ENCODE measurements at places on chromosomes 4 and X. TPM values are rescaled to one million over a fixed set of nuclear protein-coding genes. Genes with fewer than 3 reads are reported as not detected.

DNA sequence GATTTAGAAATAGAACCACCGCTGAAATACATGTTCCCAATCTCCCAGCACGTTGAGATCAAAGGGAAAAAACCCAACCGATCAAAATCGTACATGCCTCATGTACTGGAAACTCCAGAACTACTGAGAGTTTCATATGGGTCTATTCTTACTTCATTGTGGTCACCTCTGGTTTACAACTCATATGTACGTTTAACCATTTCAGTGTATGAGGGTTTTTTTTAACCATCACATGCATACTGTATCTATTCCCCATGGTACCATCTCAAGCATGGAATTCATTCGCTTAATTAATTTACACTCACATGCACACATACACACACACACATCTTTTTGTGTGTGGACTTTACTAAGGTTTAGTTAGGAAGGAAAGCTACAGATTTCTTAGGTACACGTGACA is 46.0 kb upstream of the CLNK start:
- no peak for DNase-seq
- no peaks in the 10 kb centered on the region for H3K36me3 ChIP-seq
- peaks cover 28% of the 10 kb centered on the region for H3K4me1 ChIP-seq
- no peak overlapping the region for H3K27ac ChIP-seq
- H3K4me3 ChIP-seq = no peak overlapping the region
- H3K27me3 ChIP-seq = peaks cover 2% of the 10 kb centered on the region

DNA sequence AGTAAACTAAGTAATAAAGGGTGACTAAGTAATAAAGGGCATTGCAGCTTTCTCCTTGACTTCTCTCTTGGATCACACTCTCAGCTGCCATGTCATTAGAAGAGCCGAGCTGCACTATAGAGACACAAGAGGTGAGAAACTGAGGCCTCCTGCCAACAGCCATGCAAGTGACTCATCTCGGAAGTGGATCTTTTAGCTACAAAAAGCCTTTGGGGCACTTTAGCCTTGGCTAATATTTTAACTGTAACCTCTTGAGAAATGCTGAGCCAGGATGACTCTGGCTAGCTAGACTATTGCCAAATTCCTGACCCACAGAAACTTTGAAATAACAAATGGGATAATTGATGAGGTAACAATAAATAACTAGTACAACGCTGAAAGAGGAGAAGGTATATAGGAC is 1.5 kb upstream of the NEIL3 start:
- peaks cover 40% of the 10 kb centered on the region for H3K4me1 ChIP-seq
- H3K36me3 ChIP-seq = peaks cover 20% of the 10 kb centered on the region
- no peak overlapping the region for H3K4me3 ChIP-seq
- no peak for DNase-seq
- no peaks in the 10 kb centered on the region for H3K27me3 ChIP-seq
- H3K27ac ChIP-seq = peak overlapping the region; percentile 93

- no peaks in the 10 kb centered on the region for H3K4me1 ChIP-seq
- no peak overlapping the region for H3K27ac ChIP-seq
- no peaks in the 10 kb centered on the region for H3K36me3 ChIP-seq
- no peak overlapping the region for H3K4me3 ChIP-seq
Measured at GRCh38 chr4:142741995-142742394, 104.1 kb downstream of the INPP4B start.

DNA sequence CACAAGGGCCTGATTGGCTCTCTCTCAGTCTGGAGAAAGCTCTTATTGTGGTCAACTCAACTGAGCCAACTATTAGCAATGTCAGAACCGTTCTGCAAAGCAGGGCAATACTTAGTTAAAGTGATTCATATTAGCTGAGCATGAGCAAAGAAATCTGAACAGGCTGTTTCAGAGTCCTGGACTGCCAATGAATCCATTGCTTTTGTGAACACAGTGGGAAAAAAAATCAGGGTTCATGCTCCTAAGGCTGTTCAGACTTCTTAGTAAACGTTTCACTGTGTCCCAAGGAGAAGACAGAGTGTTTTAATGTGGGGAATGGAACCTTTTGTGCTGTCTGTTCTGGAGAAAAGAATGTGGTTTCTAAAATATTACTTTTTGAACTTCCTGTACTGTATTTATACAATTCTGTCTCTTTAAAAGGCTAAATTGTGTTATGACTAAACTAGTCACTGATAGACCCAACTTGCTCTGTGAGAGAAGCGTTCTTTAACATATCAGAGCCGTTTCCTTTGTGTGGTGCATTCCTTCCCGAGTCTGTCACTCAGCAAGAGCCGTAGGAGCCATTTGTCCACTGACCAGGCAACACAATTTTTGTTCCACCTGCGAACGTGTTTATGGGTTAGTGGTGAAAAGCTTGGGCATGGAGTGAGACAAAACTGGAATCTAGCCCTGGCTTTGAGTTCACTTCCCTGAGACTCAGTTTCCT is 366.1 kb downstream of the FBXO8 start:
- no peak overlapping the region for H3K4me3 ChIP-seq
- no peak for DNase-seq
- H3K4me1 ChIP-seq = no peaks in the 10 kb centered on the region
- H3K27me3 ChIP-seq = no peaks in the 10 kb centered on the region
- no peak overlapping the region for H3K27ac ChIP-seq
- H3K36me3 ChIP-seq = no peaks in the 10 kb centered on the region

DNA sequence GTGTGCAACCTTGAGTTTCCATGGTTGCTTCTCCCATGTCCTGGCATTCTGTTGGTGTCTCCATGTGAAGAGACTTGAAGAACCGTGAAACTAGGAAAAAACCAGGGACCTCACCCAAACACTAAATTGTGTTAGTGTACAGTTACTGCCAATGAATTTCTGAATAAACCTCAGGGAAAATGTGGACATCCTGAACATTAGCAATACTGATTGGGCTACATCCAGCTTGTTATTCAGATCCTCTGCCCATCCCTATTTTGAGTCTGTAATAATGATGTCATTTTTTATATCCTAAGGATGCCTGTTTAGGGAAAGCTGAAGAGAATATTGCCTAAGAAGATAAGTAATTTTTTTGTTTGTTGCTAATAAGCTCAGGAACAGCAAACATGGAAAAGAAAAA is 262.7 kb downstream of the TMA16 start:
- H3K27ac ChIP-seq = no peak overlapping the region
- H3K27me3 ChIP-seq = no peaks in the 10 kb centered on the region
- H3K36me3 ChIP-seq = no peaks in the 10 kb centered on the region
- H3K4me1 ChIP-seq = no peaks in the 10 kb centered on the region
- no peak overlapping the region for H3K4me3 ChIP-seq
- no peak for DNase-seq

DNA sequence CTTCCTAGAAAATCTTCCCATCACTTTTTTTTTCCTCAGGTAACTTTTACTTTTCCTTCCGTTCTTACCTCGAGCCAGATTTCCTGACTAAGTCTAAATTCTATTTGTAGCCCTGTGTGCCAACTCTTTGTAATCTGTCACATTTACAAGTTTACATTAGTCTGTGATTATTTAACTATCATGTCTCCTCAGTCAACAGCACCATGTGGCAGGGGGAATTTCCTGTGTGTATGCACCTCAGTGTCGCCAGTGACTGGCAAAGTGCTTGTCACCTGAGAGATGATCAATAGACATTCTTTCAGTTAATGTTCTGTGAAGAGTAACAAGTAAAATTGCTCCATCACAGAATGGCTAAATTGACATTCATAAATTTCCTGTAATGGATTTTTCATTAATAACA is 468.5 kb downstream of the PDGFC start:
- H3K27me3 ChIP-seq = no peaks in the 10 kb centered on the region
- no peaks in the 10 kb centered on the region for H3K36me3 ChIP-seq
- H3K4me3 ChIP-seq = no peak overlapping the region
- H3K27ac ChIP-seq = no peak overlapping the region
- DNase-seq = no peak

DNA sequence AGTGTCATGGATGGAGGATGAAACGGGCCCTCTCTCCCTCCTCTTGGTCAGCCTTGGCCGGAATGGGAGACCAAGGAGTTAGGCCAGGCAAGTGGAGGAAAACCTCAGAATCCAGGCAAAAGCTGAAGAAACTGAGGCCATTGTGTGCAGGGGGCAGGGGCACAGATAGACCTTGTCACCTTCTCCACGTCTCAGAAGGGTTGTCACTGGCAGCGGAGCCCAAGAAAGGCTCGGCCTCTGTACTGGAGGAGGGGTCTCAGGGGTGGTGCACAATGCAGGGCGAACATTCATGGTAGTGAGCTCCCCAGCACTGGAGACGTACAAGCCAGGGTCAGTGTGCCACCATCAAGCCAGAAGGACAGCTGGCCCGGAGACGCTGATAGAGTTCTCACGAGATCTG is 139.5 kb downstream of the CPZ start:
- DNase-seq = no peak
- no peaks in the 10 kb centered on the region for H3K27me3 ChIP-seq
- no peaks in the 10 kb centered on the region for H3K36me3 ChIP-seq
- H3K4me1 ChIP-seq = no peaks in the 10 kb centered on the region
- no peak overlapping the region for H3K27ac ChIP-seq

DNA sequence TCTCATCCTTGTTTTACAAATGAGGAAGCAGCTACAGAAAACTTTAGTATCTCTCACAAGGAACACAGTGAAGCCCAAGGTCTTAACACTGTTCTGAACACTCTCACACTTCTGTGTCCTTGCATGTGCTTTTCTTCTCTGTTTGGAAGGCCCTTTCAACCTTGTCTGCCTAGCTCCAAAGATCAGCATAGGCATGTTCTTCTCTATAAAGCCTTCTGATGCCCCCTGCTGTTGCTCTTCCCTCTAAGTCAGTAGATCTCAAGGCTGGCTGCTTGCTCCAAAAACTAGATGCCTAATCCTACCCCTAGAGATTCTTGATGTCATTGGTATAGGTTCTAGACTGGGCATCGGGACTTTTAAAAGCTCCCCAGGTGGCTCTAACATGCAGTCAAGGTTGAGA is 5.9 kb downstream of the APOO start:
- peaks cover 26% of the 10 kb centered on the region for H3K4me1 ChIP-seq
- H3K27me3 ChIP-seq = no peaks in the 10 kb centered on the region
- H3K27ac ChIP-seq = no peak overlapping the region
- DNase-seq = peak; percentile 48
- no peak overlapping the region for H3K4me3 ChIP-seq
- no peaks in the 10 kb centered on the region for H3K36me3 ChIP-seq

DNA sequence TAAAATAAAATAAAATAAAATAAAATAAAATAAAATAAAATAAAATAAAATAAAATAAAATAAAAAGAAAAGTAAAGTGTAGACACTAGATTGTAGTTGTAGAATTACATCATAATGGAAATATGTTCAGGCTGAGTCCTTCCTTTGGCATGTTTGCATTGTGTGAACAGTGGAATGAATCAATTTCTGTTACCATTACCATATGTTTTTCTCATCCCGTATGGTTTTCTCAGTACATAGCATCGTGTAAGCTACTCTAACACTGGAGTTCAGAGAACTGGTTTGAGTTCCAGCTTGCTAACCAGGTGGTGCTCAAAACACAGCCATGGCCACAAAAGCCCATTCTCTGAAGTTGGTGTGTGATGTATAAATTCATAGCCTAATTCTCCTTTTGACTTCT is 45.9 kb downstream of the USP11 start:
- H3K36me3 ChIP-seq = no peaks in the 10 kb centered on the region
- no peak overlapping the region for H3K4me3 ChIP-seq
- no peaks in the 10 kb centered on the region for H3K4me1 ChIP-seq
- no peak overlapping the region for H3K27ac ChIP-seq

GRCh38 chr4:113474017-113474416 is 287.5 kb downstream of the CAMK2D start:
- DNase-seq = no peak
- H3K4me3 ChIP-seq = no peak overlapping the region
- no peaks in the 10 kb centered on the region for H3K27me3 ChIP-seq
- H3K36me3 ChIP-seq = peaks cover 48% of the 10 kb centered on the region

DNA sequence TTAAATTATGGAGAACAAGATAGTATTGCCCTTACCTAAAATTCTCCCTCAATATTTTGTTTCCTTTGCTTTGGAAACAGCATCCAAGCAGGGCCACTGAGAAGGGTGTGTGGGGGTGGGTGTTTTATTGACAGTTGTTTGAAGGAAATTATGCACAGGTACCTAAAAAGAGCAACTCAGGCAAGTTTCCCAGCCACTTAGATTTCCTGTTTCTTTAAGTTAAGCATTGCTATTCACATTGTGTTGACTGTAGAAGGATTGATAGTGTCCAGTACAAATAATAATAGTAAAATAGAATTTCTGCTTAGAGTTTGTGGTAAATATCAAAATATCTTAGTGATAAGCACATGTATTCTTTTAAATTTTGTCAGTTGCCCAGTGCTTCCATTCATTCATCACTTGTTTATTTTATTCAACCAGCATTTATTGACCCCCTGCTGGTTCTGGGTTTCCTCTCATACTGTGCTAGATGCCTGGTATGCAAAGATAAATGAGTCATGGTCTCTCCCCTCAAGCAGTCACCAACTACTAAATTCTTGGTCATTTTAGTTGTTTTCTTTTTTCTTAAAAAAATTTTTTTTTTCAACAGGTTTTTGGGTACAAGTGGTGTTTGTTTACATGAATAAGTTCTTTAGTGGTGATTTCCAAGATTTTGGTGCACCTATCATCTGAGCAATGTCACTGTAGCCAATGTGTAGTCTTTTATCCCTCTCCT is 50.0 kb downstream of the GALNT7 start:
- no peak for DNase-seq
- H3K27ac ChIP-seq = no peak overlapping the region
- H3K4me1 ChIP-seq = peaks cover 3% of the 10 kb centered on the region
- H3K36me3 ChIP-seq = no peaks in the 10 kb centered on the region
- no peak overlapping the region for H3K4me3 ChIP-seq

DNA sequence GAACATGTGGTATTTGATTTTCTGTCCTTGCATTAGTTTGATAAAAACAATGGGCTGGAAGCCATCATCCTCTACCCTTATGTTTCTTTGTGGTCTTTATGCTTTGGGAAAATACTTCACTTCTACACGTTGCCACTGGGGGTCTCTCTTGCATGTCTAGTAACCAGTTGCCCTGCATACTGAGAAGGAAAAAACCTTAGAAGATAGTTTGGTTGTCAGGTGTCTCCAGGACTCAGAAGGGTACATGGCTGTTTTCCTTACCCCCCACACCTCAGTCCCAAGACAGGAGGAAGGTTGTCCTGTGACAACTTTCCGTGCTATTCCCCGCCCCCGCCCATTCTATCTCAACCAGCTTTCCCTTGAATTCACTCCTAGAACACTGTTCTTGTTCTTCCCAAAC is 62.1 kb upstream of the LANCL3 start:
- no peaks in the 10 kb centered on the region for H3K4me1 ChIP-seq
- H3K27ac ChIP-seq = no peak overlapping the region
- H3K27me3 ChIP-seq = no peaks in the 10 kb centered on the region
- no peaks in the 10 kb centered on the region for H3K36me3 ChIP-seq

GRCh38 chr4:1416948-1417260 is 10.7 kb upstream of the NKX1-1 start:
- H3K4me1 ChIP-seq = no peaks in the 10 kb centered on the region
- no peak overlapping the region for H3K27ac ChIP-seq
- peaks cover 4% of the 10 kb centered on the region for H3K27me3 ChIP-seq
- no peaks in the 10 kb centered on the region for H3K36me3 ChIP-seq

Gene PCDH7
- total RNA-seq = not detected

Gene OPRPN
- not detected for total RNA-seq

Gene AKAP4
- total RNA-seq = not detected

Gene UFSP2
- 23.8 TPM for total RNA-seq

Gene ABCD1
- 17.6 TPM for total RNA-seq

Gene DMRTC1
- total RNA-seq = not detected

Gene ATG4A
- 12.5 TPM for total RNA-seq

Gene ZNF518B
- 23.5 TPM for total RNA-seq

All from activated CD4-positive, alpha-beta memory T cell treated with anti-CD3 and anti-CD28 coated beads, Interleukin-2, amount 10 ng/mL, durations not matched to agents 7 days and 5 days (primary cell).